NCI-H1417 treated with DMSO at 0.1 percent for 48 hours (cell line): ENCODE measurements at places on chromosomes 5 and 9.

DNA sequence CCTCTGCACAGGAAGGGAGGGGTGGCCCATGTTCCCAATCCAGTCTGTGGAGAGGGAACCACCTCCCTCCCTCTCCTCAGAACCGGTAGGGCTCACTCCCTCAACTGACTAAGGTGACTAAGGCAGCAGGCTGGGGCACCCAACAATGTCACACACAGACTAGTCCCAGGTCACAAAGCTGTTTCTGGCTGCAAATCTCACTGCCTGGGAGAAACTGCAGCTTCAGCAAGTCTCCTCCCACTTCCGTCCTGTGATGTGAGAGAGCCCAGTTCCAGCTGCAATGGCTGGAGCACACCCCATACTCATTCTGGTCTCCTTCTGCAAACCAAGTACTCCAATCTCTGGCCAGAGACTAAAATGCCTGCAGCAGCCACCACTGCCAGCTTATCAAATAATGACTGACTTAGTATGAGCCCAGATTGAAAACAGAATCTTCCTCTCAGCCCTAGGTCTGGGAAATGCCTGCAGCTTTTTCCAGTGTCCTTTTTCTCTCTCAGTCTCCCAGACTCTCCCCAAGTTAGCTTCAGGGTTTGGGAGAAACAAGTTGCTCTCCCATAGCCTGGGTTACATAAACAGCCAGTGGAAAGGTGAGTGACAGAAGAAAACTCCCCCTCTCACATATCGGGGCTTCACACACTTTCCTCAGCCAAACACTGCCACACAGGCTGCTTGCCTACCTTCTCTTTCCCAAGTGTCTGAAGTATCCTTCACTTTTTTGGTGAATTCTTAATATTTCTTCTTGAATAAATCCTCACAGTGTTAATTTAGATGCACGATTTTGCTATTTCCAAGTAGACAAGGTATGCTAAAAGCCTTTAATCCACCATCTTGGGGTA, 247.4 kb upstream of the RASA1 start:
- no peak for DNase-seq

DNA sequence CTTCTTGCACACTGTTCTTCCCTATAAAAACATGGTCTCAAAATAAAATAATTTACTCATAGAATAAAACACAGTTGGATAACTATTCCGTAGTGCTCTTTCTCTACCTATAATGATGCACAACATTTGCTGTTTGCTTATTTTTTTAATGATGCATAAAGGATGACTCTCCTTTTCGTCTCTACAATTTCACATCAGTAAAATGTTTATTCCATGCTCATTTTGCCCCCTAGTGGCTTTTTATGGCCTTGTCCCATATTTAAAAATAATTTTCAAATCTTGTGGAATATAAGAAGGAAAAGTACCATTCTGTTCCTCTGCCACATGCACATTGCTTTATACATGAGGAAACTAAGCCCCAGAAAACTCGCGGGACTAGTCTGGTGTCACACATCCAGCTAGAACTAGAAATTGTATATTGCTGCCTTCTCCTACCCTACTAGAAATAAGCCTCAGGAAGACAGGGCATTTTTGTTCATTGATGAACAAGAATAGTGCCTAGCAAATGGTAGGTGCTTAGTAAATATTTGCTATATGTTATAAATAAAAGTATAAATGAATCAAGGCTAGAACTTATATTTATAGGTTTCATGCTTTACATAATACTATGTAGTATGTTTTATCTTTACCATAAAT, 12.7 kb downstream of the KCTD16 start:
- DNase-seq, result no peak

DNA sequence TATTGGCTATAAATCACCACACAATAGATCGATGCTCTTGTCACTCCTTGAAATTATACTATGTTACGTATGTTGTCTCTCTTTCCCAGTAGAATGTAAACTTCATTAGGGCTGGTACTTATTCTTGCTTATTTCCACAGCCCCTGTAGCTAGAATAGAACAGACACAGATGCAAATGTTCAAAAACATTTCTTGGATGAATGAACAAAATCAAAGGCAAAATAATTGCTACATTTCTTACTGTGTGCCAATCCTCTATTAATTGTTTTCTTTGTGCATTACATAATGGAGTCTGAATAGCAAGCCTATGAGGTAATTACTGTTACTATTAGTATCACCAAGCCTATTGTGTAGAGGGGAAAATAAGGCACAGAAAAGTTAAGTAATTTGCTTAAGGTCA, 725 bp upstream of the OR13C2 start:
- DNase-seq, result peak; percentile 96

GRCh38 chr5:78511121-78511906, 137.3 kb downstream of the LHFPL2 start:
- no peak for DNase-seq

DNA sequence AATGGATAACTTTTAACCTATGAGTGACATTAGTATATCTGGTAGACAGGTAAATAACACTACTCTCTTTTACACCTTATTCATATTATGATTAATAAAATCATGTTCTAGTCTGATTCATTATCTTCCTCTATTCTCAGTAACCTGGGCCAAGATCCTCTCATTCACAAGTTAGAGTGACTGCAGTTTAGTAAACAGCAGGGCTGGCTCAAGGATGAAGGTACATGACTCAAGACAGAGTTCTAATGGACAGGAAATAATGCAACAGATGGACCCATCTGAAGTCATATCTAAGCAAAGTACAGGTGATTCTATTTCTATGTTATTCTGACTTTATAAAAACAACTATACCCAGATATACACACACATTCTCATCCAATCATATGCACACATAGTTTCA, 582.5 kb upstream of the CDH18 start:
- no peak for DNase-seq

DNA sequence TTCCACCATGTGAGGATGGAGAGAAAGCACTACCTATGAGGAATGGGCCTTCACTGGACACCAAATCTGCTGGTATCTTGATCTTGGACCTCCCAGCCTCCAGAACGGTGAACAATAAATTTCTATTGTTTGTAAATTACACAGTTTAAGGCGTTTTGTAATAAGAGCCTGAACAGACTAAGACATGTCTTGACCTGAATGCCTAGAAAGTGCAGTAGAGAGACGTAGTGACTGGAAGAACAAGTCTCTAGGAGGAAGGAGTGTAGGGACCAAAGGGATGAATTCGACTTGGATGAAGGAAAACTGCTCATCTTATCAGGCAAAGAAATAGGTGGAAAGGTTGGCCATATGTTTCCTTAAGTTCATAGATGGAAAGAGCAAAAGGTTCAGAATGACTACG, 309.8 kb upstream of the RGMB start:
- no peak for DNase-seq
